ENCODE measurements at places on chromosomes 6 and 20.

DNA sequence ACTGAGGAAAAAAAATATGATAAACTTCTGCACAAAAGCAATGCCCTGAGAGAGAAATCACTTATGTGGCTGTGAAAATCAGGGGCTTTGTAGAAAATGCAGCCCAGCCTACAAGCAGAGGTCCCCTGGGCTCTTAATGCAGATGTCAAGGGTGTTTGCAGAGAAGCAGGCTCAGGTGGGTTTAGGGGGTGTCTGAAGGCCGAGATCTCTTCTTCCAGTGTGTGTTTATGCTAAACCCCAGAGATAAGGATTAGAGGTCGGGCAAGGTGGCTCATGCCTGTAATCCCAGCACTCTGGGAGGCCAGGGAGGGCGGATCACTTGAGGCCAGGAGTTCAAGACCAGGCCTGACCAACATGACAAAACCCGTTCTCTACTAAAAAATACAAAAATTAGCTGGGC is 78.5 kb downstream of the TMEM242 start:
- no peak for DNase-seq
- H3K4me3 ChIP-seq, result no peak overlapping the region
- H3K4me1 ChIP-seq, result peaks cover 18% of the 10 kb centered on the region
- H3K27me3 ChIP-seq, result no peaks in the 10 kb centered on the region

DNA sequence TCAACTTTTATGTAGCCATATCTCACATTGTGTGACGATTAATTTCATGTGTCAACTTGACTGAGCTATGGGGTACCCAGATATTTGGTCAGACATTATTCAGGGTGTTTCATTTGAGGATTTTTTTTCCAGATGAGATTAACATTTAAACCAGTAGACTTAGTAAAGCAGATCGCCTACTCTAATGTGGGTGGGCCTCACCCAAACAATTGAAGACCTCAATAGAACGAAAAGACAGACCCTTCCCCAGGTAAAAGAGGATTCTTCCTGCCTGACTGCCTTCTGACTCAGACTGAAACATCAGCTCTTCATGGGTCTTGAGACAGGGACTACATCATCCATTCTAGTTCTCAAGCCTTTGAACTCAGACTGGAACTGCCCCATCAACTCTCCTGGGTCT is 231.7 kb upstream of the SASH1 start:
- H3K4me1 ChIP-seq, result no peaks in the 10 kb centered on the region
- no peak overlapping the region for H3K4me3 ChIP-seq
- no peak overlapping the region for H3K27ac ChIP-seq

DNA sequence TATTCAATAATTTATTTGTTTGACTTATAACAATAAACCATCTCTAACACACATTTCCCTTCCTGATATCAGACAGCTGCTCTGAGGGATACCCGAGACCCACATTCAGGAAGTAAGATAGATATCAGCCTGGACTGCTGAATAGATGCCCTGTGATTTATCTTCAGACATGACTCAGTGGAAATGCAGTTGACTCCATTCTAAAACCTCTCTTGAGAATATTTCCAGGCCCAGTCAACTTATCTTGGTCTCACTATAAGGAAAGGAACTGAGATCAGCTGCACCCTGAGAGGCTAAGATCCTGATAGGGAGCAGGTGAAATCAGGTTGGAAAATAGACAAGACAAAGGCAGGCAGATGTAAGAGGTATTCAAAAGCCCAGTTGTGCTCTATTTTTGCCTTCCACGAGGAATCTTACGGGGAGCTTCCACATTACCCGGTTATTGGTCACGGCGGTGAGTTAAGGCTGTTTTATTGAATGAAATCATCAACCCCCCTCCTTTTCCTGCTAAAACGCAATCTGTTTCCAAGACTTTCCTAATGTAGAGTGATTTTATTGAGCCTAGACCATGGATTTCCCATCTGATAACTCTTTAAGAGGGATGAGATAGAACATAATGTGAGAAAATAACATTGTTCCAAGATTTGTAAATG is 25.5 kb downstream of the C6orf15 start:
- no peaks in the 10 kb centered on the region for H3K36me3 ChIP-seq
- H3K4me1 ChIP-seq, result peaks cover 8% of the 10 kb centered on the region
- no peaks in the 10 kb centered on the region for H3K27me3 ChIP-seq
- H3K27ac ChIP-seq, result peak overlapping the region; percentile 6

GRCh38 chr6:106383573-106383972 is 23.1 kb downstream of the CRYBG1 start:
- no peaks in the 10 kb centered on the region for H3K27me3 ChIP-seq
- no peak for DNase-seq
- no peaks in the 10 kb centered on the region for H3K4me1 ChIP-seq
- H3K27ac ChIP-seq, result no peak overlapping the region
- no peaks in the 10 kb centered on the region for H3K36me3 ChIP-seq

- no peak for DNase-seq
- no peak overlapping the region for H3K4me3 ChIP-seq
- no peaks in the 10 kb centered on the region for H3K27me3 ChIP-seq
Observed at GRCh38 chr20:44186201-44186600, 787 bp downstream of the JPH2 start.

- H3K4me1 ChIP-seq, result peaks cover 3% of the 10 kb centered on the region
- H3K4me3 ChIP-seq, result no peak overlapping the region
- H3K36me3 ChIP-seq, result no peaks in the 10 kb centered on the region
- no peak overlapping the region for H3K27ac ChIP-seq
- no peaks in the 10 kb centered on the region for H3K27me3 ChIP-seq
Observed at GRCh38 chr6:150297327-150298029, 71.3 kb upstream of the IYD start.

- H3K27ac ChIP-seq, result no peak overlapping the region
- no peak overlapping the region for H3K4me3 ChIP-seq
- no peaks in the 10 kb centered on the region for H3K27me3 ChIP-seq
- H3K4me1 ChIP-seq, result no peaks in the 10 kb centered on the region
- no peak for DNase-seq
Observed at GRCh38 chr20:50202677-50203076, 12.0 kb downstream of the CEBPB start.

- no peaks in the 10 kb centered on the region for H3K27me3 ChIP-seq
- no peaks in the 10 kb centered on the region for H3K36me3 ChIP-seq
- DNase-seq, result no peak
- no peak overlapping the region for H3K4me3 ChIP-seq
Observed at GRCh38 chr6:128367437-128367836, 153.0 kb downstream of the PTPRK start.

DNA sequence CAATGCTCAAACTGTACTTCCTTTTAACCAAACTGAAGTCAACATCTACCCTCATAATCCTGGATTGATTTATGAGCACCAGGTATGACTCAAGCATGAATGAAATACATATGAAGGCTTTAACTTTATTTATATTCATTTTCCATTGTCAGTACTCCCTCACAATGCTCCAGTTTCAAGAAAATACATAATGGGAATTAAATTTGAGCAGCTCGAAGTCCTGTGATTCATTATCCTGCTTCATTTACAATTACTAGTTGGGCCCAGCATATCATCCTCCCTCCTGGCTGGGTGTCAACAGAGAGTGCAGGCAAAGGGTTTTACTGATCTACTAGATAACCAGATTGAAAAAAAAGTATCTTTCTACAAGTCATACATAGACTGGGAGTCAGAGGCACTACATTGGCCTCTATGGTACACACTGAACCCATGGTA is 10.1 kb downstream of the SAMHD1 start:
- H3K4me1 ChIP-seq, result peaks cover 8% of the 10 kb centered on the region
- H3K4me3 ChIP-seq, result no peak overlapping the region
- DNase-seq, result no peak

DNA sequence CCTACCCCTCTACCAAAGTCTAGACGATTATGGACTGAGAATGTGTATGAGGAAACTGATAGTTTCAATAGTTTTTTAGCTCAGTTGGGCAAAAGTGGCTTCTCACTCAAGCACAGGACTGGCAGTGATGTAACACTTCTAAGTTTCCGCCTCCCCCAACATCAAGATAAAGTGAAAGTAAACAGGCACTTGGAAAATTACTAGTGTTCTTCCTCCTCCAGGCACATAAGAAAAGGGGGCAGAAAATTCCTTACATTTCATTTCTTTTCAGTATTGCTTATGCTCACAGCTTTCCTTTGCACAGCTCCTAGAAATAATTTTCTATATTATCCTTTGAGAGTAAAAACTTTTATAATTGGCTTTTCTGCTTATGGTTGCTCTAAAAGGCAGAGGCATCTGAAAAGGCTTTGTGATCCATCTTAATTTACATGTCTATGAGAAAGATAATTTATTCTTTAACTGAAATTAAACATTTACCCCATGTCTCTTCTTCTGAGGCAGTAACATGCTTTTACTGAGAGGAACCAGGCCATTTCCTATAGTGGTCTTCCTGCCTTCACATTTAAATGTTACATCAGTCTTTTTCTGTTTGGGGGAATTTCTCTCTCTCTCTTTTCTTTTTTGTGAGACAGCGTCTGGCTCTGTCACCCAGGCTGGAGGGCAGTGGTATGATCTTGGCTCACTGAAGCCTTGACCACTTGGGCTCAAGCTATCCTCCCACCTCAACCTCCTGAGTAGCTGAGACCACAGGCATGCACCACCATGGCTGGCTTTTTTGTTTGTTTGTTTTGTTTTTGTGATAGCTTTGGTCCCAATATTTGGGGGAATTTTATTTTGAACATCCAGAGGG is 65.0 kb upstream of the EEF1A1 start:
- no peaks in the 10 kb centered on the region for H3K27me3 ChIP-seq
- peak; percentile 83 for DNase-seq
- no peak overlapping the region for H3K4me3 ChIP-seq
- H3K4me1 ChIP-seq, result peaks cover 22% of the 10 kb centered on the region
- H3K36me3 ChIP-seq, result no peaks in the 10 kb centered on the region
- H3K27ac ChIP-seq, result peak overlapping the region; percentile 88

DNA sequence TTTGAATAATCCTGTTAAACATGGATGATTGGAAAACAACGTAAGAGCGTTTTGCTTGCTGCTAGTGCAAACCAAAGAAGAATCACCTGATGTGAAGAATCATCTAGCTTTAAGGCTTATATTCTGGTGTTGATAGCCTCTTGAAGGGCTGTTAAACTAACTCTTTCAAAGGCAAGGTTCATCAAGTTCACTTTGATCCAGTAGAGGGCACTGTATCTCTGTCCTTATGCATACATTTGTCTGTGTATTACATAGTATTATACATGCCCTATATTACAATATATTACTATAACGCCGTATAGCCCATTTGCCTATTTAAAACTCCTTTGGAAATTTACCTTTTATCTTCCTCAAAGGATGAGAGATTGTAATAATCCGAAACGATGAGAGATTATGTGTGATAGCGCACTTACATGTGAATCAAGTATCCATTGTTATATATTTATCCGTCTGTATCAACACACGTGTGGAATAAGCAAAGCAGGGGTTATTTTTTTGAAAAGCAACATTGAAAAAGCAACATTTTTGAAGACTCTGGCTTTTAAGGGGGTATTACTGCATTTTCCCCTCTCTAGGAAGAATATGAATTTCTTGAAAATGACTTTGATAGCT is 50.8 kb upstream of the NRN1 start:
- H3K27ac ChIP-seq, result no peak overlapping the region
- no peaks in the 10 kb centered on the region for H3K36me3 ChIP-seq
- peak; percentile 69 for DNase-seq
- H3K4me1 ChIP-seq, result no peaks in the 10 kb centered on the region

DNA sequence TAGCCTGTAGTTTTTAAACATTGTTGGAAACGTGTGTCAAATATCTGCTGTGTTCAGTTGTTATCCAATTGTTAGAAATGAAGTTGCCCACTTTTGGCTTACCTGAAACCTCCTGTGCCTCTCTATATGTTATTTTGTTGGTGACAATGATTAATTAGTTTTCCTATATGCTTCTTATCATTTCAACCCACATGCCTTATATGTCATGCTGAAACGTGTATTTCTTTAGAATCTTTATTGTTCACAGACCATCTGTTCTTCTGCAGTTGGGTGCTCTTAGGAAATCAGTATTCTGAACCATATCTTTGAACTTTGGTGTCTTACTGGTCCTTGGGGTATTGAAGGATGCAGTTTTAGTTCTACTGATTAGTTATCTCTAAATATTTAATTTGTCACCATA is 91.2 kb upstream of the SCGN start:
- no peaks in the 10 kb centered on the region for H3K4me1 ChIP-seq
- H3K27ac ChIP-seq, result no peak overlapping the region
- DNase-seq, result no peak
- H3K4me3 ChIP-seq, result no peak overlapping the region

DNA sequence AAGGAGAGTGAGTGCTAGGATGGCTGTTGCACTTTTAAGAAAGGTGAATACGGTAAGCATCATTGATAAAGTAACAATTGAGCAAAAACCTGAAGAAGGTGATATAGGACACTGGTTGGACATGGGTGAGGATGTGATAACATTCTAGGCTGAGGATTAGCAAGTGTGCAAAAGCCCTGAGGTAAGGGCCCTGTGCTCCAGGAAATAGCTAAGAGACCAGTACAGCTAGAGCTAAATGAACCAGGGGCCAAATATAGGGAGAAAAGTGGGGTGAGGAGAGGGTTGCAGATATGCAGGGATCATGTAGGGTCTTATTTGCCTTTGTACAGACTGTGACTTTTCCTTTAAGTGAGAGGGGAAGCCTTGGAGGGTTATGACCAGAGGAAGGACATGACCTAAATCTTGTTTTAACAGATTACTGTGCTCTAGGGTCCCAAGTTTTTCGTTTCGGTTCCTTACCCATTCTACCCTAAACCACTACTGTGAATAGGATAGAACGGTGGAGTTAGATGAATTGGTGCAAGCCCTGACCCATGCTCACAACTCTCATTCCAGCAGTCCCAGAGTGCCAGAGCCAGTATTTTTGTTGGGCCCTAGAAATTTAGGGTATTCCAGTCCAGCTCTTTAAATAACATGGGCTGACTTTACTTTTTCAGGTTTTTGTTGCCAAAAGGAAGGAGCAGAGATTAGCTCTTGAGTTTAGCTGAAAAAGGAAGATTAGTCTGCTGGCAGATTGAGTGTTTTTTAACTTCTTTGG is 10.7 kb downstream of the MAPK14 start:
- no peaks in the 10 kb centered on the region for H3K27me3 ChIP-seq
- DNase-seq, result no peak
- H3K4me1 ChIP-seq, result peaks cover 23% of the 10 kb centered on the region
- H3K4me3 ChIP-seq, result no peak overlapping the region
- H3K36me3 ChIP-seq, result no peaks in the 10 kb centered on the region
- peak overlapping the region; percentile 33 for H3K27ac ChIP-seq

DNA sequence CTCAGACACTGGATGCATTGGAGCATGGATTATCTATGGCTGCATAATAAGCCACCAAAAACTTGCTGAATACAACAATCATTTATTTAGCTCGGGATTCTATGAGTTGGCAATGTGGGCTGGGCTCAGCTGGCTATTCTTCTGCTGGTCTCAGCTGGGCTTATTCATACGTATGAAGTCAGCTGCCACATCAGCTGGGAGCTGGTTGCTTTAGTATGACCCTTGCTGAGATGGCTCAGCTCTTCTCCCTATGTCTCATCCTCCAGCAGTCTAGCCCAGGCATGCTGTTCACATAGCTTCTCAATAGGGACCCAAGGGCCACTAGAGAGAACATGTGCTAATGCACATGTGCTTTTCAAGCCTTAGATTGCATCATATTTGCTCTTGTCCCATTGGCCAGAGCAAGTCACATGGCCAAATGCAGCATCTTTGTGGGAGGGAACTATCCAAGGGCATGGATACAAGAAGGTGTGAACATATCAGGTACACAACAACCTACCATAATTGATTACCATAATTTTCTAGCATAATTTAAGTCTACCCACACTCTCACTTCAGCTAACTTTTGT is 444.6 kb downstream of the KIF16B start:
- no peak for DNase-seq
- H3K27me3 ChIP-seq, result no peaks in the 10 kb centered on the region
- no peak overlapping the region for H3K27ac ChIP-seq
- no peaks in the 10 kb centered on the region for H3K36me3 ChIP-seq
- no peak overlapping the region for H3K4me3 ChIP-seq

Measured in hepatocyte (in vitro differentiated cells).